ENCODE measurements at places on chromosomes 16 and 17.

DNA sequence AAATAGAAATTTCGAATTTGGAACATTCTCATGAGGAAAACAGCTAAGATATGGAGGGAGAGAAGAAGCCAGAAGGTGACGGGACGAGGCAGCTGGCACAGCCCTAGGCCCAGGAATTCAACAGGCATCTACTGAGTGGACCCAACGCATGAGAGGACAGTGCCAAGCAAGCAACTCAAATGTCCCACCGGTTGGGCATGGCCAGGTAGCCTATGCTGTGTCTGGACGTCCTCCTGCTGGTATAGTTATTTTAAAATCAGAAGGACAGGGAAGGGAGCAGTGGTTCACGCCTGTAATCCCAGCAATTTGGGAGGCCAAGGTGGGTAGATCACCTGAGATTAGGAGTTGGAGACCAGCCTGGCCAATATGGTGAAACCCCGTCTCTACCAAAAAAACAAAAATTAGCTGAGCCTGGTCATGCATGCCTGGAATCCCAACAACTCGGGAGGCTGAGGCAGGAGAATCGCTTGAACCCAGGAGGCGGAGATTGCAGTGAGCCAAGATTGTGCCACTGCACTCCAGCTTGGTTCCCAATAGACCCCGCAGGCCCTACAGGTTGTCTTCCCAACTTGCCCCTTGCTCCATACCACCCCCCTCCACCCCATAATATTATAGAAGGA, 2.0 kb downstream of the GH1 start:
- no peak for DNase-seq

DNA sequence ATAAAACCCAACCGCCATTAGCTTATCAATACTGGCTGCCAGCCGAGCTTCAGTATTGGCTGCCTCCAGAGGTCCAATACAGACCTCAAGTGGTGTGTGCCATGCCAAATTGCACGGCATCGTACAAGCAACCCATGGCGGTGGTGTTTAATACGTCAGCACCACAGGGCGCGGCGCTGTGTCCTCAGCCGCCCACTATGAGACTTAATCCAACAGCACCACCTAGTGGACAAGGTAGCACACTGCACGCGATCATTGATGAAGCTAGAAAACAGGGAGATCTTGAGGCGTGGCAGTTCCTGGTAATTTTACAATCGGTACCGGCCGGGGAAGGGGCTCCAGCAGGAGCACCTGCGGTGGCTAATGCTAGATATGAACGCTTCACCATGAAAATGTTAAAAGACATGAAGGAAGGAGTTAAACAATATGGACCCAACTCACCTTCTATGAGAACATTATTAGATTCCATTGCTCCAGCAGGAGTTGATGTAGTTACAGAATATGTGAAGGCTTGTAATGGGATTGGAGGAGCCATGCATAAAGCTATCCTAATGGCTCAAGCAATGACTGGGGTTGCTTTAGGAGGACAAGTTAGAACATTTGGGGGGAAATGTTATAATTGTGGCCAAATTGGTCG, 15.4 kb downstream of the FLYWCH1 start:
- peak; percentile 87 for DNase-seq

DNA sequence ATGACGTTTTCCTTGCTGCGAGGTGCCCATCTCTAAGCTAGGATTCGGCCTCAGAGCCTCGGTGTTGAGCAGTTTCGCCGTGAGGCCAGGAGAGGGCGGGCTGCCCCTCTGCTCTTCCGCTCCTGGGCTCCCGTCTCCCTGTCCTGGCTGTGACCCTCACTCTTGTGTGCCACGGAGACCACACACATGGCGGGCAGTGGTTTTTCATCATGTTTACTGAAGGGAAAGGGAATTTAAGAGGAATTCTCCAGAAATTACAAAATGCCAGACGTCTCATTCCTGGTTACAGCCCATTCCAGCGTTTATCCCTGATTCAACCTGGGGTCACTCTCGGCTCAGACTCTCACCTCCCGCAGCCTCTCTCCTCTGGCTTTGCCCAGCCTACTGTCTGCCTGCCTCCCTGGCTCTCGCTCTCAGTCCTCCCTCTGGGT, 96.8 kb upstream of the ELAC2 start:
- no peak for DNase-seq

DNA sequence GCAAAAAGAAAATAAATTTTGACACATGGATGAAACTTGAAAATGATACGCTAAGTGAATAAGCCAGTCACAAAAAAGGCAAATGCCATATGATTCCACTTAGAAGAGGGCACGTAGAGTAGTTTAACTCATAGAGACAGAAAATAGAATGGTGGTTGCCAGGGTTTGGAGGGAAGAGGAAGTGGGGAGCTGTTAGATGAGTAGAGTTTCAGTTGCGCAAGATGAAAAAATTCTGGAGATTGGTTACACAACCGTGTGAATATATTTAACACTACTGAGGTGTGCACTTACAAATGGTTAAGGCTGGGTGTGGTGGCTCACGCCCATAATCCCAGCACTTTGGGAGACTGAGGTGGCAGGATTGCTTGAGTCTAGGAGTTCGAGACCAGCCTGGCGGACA, 93.4 kb upstream of the TMEM132E start:
- DNase-seq, result no peak

DNA sequence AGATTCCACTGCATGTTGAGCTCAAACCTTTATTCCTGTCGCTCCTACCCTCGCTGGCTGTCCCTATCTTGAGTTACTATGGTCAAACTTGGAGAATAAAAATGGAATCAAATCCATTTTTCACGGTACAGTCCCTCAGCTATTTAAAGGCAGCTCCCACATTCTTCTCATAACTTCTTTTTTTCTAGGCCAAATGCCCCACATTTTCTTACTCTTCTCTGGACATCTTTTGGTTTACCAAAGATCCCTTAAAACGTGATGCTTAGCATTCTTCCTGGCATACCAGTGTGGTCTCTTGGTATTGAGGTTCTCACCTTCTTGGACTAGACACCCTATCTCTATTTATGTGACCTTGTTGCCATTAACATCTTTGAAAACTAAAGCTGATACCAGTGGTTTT, 48.3 kb upstream of the MAF start:
- no peak for DNase-seq

- DNase-seq, result no peak
Observed at GRCh38 chr17:66416207-66416940, 114.0 kb downstream of the PRKCA start.

GRCh38 chr16:49441366-49441780, 67.8 kb downstream of the C16orf78 start:
- peak; percentile 69 for DNase-seq

GRCh38 chr17:68803164-68803929, 151.8 kb downstream of the ABCA8 start:
- DNase-seq, result no peak

DNA sequence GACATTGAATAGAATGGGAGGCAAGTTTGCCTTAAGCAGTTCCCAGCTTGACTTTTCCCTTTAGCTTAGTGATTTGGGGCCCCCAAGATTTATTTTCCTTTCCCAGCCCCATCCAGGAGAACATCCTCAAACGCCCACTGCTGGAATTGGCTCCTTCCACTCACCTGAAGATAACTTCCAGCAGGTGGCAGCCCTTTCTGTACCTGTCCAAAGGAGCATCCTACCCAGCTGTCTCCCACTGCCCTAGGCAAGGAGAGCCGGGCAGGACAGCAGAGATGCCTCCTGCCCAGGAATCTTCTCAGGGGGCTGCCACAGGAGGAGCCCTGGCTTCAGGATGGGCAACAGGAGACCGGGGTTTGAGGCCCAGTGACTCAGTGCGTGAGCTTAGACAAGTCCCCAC, 6.4 kb downstream of the CACNG5 start:
- no peak for DNase-seq
